T-helper 9 cell (primary cell): ENCODE measurements at places on chromosomes 1 and 21.

- DNase-seq, result no peak
Measured at GRCh38 chr1:119112791-119113190, 27.7 kb downstream of the WARS2 start.

DNA sequence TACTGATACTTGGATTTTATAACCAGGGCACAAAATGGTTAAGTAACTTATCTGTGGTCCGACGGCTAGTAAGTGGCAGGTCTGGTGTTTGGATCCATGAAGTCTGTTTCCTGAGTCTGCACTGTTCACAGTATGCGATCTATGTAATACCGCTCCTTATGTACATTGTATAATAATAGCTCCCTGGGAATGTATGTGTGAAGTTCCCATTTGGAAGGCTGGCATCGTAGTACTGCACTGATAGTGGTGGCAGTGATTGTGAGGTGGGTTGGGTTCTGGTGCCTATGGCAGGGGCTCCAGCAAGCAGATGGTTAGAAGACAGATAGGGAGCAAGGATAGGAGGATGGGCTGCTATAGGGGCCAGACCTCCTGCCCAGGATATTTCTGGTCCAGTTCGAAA lies 25.3 kb downstream of the ITSN1 start:
- DNase-seq, result no peak

- DNase-seq, result no peak
Measured at GRCh38 chr21:24223624-24224023, 1383.7 kb downstream of the MRPL39 start.

DNA sequence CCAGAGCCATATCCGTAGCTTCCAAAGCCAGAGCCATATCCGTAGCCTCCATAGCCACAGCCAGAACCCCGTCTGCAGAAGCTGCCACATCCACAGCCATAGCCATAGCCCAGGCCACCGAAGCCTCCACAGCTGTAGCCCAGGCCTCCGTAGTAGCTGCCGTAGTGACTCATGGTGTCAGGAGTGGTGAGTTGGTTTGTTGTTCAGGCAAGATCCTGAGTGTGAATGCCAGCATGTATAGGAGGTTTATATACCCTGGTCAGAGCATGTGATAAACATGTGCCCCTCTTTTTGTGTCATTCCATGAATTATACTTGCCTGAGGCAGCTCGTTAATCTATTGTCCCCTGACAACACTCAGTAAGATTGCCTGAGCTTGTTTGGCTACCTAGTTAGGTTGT lies at the start of gene KRTAP19-1:
Gene KRTAP19-1, minus strand, starts transcription at position 223 of the 400 bp plus-strand sequence. Its CDS starts 50 bp downstream, at position 173.
- no peak for DNase-seq

- no peak for DNase-seq
Measured at GRCh38 chr1:58664881-58665280, 35.0 kb downstream of the MYSM1 start.

GRCh38 chr1:11705596-11705995 lies 14.1 kb downstream of the DRAXIN start:
- no peak for DNase-seq

- DNase-seq, result no peak
Measured at GRCh38 chr1:59592924-59593323, 221.8 kb upstream of the HOOK1 start.

GRCh38 chr1:64378826-64379225 lies 91.1 kb upstream of the CACHD1 start:
- DNase-seq, result no peak

GRCh38 chr1:204080163-204080903 lies 7.4 kb downstream of the SOX13 start:
- no peak for DNase-seq

DNA sequence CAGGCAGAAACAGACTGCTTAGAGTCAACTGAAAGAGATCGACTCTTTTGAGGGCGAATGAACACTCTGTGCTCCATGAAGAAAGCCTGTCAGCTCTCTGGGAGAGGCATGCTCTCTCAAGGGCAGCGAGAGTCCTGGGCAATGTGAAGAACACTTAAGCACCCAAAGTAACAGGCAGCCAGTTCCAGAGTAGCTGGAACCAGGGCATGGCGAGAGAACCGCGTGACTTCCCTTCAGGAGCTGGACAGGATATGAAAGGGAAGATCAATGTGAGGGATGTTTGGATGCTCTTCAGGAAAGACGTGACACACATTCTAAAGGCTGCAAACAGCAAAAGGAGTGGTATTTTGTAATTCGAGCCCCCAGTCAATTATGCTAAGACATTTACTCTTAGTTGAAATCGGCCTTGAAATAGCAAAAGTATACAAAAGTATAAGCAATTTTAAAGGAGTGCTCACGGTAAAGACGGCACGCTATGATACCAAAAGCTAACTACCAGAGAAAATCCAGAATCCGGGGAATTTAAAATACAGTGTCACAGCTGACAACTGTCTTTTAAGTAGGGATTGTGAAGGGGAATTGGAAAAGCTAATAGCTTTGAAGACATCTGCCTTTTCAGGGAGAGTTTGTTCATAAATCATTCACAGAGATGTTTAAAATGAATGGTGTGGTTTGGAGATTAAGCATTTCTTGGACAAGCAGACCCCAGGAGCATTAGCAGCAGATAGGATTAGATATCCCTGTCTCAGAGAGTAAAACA lies 20.8 kb downstream of the ADAMTS5 start:
- DNase-seq, result no peak

GRCh38 chr1:153348511-153349362 lies at the start of gene PGLYRP4:
Gene PGLYRP4 (minus strand): TSS chr1:153348841. CDS start chr1:153347932, 909 bp downstream.
- no peak for DNase-seq

DNA sequence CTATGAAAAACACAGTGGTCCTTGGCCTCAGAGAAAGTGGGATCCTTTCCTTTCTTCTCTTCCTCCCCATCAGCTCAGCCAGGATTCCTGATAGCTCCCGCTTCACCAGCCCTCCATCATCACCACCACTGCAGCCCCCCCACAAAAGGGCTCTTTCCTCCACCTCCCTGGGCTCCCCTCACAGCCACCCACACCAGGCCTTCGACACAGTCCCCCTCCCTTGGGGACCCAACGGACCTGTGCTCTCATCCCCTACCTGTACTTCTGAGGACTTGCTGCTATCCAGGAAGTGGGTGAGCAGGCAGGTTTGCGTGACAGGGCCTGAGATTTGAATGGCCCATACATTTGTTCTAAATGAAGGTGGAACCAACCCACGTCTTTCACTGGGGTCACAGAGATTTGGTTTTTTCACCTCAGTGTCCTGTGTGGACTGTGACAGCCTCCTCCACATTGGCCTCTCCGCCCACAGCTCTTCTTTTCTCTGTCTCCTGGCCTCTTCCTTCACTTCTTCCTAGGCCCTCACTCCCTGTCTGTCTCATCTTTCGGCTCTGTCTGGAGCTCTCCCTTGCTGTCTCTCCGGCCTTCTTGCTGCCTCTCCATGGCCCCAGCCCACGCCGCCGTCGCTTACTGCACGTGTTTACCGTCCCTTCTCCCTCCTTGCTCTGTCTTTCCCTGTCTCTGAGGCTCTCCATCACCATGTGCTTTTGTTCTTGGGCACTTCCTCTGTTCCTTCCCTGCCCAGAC lies 238.6 kb downstream of the FOXD2 start:
- no peak for DNase-seq

GRCh38 chr1:201377611-201378092 lies at the start of gene TNNT2:
Gene TNNT2 (minus strand): TSS chr1:201377680. CDS start chr1:201373254, 4,426 bp downstream.
- no peak for DNase-seq

DNA sequence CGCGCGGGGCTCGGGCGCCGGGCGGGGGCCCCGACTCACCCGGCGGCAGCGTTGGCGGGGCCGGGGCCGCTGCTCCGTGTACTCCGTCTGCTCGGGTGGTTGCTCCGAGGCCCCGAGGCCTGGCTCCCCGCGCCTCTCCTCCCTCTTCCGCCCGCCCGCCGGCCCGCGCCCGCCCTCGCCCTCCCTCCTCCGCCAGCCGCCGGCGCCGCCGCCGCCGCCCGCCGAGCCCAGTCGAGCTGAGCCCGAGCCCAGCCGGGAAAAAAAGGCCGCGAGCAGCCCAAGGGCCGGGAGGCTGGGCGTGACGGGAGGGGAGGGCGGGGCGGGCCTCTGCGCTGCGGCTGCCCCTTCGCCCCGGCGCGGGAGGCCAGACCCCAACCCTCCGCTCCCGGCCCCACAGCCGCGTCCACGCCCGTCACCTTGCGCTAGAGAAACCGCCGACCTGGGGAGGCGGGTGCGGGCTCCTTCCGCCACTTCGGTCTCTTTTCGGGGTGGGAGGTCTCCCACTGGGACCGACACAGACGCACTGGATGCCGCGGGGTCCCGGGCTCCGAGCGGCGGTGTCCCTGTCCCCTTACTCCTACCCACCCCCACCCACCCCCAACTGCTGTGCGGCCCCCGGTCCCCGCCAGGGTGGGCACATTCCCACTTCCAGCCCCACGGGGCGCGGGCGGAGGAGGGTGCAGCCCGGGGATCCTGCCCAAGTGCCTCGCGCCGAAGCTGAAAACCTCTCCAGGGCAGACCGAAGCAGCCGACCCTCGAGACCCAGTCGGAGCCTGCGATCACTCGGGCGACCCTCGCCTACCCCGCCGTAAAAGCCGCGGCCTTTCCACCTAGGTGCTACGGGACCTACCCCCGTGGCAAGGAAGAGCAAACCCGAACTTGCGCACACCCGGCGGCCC lies at the start of gene CERS2:
Gene CERS2, minus strand, starts transcription at position 256 of the 899 bp plus-strand sequence. CDS start 5,745 bp downstream, outside the sequence.
- peak; percentile 79 for DNase-seq

GRCh38 chr1:101284021-101284420 lies 47.2 kb downstream of the S1PR1 start:
- no peak for DNase-seq

DNA sequence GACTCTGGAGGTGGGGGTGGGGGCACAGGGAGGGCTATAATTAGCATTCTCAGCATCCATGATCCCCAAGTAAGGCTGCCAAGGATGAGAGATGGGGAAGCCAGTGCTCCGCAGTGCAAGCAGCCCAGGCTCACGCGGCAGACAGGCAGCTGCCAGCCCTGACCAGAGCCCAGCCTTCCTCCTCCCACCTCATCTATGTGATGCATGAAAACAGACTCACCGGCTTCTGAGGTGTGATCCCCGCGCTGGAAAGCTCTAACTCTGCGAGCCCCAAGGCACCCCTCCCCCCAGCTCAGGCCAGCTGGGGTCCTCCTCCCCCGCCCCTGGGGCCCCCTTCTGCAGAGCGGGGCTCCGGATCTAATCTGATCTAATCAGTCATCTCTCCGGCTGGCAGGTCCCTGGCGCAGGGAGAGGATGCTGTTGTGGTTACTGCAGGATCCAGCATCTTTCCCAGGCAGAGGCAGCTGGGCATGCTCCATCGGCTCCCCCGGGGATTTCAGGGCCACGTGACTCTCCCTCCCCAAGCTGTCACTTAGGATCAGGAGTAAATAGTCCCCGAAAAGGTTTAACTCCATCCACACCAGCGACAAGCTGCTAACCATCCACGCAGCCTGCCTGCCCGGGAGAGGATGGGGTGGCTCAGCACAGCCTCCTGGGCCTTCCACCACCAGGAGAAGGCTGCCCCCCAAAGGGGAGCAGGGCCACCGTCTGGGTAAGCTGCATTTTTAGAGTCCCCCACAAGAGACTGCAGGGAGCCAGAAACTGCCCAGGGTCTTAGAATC lies at the start of gene PLEKHA6:
Gene PLEKHA6, minus strand, starts transcription at position 456 of the 782 bp plus-strand sequence. CDS start 86,202 bp downstream, outside the sequence.
- DNase-seq, result no peak

- DNase-seq, result no peak
Measured at GRCh38 chr1:62516600-62516999, 79.8 kb downstream of the USP1 start.

- no peak for DNase-seq
Measured at GRCh38 chr1:154599658-154600057, 8.3 kb downstream of the ADAR start.

GRCh38 chr1:6268415-6268814 lies 7.5 kb upstream of the GPR153 start:
- no peak for DNase-seq

DNA sequence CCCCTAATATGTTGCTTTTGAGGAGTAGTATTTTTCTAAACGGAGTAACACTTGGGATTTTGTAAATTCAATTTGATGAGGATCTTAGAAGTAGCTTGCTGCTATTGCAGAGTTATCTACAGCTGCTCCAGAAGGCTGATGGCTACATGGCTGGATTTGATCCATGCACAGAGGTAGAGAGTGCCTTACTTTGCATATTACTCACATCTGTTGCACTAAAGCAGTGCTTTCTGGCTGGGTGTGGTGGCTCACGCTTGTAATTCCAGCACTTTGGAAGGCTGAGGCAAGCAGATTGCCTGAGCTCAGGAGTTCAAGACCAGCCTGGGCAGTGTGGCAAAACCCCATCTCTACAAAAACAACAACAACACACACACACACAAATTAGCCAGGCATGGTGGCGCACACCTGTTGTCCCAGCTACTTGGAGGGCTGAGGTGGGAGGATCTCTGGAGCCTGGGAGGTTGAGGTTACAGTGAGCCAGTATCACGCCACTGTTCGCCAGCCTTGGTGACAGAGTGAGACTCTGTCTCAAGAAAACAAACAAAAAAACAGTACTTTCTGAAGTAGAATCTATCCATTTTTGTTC lies 24.6 kb downstream of the RALGPS2 start:
- no peak for DNase-seq

GRCh38 chr1:151852733-151853132 lies 779 bp downstream of the THEM5 start:
- DNase-seq, result no peak

DNA sequence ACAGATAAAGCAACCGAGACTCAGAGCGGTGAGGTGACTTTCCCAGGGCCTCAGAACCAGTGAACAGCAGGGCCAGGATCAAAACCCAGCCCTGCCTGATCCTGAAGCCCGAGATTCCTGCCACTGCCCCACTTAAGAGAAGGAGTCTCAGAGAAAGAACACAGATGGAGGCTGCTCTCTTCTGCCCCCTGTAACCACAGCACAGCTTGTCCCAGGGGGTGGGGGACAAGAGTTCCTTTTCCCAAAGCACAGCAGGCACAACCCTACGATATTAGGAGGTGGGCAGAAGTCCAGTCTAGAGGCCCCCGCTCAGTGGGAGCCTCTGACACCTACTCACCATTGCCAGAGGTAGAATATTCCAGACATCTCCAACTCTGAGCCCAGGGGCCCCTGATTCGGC lies 24.0 kb upstream of the VWA5B1 start:
- no peak for DNase-seq

- no peak for DNase-seq
Measured at GRCh38 chr1:230851291-230851691, 17.0 kb downstream of the C1orf198 start.

DNA sequence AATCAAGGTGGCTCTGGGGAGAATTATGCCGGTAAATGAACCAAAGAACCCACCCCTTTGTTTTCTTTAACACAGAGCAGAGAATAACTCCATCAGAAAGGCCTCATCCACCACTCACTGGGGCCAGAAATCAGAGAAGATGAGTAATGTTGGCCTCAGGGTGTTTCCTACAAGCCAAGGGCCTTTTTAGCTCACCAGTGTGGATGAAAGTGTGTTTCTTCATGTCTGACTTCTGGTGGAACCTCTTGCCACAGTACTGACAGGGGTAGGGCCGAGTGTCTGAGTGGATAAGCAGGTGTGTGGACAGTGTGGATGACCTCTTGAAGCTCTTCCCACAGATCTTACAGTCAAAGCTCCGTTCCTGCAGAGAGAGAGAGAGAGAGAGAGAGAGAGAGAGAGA lies 8.3 kb downstream of the GFI1 start:
- DNase-seq, result no peak

GRCh38 chr1:154301582-154301981 lies 19.3 kb upstream of the AQP10 start:
- DNase-seq, result no peak
